HCEC 1CT (cell line): ENCODE measurements at places on chromosomes 1 and 21.

GRCh38 chr1:235105051-235106043 is 23.3 kb downstream of the TOMM20 start:
- DNase-seq: peak; percentile 45

- DNase-seq: peak; percentile 83
These were observed 55.3 kb downstream of the CDC7 start for GRCh38 chr1:91555821-91556531.

- DNase-seq: peak; percentile 48
These were observed 19.6 kb downstream of the FH start for GRCh38 chr1:241499910-241500309.

- peak; percentile 94 for DNase-seq
These were observed at the start of gene PANK4 for GRCh38 chr1:2525920-2526823. PANK4 (minus strand) TSS chr1:2526596; CDS start chr1:2526587, 9 bp downstream.

DNA sequence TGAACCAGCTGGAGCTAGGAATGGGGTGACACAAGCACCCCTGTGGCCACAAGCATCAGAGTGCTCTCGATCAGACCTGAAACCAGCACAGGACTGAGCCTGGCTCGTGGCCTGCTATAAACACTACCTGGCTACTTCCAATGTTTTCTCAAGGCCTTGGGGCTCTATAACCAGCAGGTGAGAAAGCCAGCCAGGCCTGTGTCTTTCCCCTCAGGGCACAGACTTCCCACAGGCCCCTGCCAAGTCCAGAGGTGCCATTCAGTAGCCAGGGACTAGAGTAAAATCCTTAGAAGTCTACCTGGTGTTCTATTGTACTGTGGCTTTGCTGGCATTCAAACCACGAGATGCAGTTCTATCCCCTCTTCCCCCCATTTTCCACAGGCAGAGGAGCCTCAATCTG is 22.6 kb downstream of the OR2G3 start:
- no peak for DNase-seq

- DNase-seq: no peak
These were observed at the start of gene TRIM58 for GRCh38 chr1:247857069-247857984. TRIM58 (plus strand) TSS chr1:247857187; CDS start chr1:247857247, 60 bp downstream.

DNA sequence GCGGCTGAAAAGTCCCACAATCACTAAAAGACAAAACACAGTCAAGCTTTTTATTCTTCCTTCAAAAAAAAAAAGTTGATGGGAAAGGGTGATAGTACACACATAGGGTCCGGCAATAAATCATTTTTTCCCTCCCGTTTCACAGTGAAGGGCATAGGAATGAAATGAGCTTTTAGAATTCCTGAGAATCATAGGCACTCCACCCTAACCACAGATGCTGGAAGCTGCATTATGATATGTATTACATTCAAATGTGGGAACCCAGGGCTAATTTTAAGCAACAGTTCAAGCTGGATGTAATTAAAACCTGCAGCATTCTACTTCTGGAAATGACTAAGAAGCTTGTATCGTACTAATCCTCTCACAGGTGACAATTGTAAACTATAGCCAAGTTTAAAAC is 75.7 kb upstream of the KCNJ15 start:
- DNase-seq: peak; percentile 48

DNA sequence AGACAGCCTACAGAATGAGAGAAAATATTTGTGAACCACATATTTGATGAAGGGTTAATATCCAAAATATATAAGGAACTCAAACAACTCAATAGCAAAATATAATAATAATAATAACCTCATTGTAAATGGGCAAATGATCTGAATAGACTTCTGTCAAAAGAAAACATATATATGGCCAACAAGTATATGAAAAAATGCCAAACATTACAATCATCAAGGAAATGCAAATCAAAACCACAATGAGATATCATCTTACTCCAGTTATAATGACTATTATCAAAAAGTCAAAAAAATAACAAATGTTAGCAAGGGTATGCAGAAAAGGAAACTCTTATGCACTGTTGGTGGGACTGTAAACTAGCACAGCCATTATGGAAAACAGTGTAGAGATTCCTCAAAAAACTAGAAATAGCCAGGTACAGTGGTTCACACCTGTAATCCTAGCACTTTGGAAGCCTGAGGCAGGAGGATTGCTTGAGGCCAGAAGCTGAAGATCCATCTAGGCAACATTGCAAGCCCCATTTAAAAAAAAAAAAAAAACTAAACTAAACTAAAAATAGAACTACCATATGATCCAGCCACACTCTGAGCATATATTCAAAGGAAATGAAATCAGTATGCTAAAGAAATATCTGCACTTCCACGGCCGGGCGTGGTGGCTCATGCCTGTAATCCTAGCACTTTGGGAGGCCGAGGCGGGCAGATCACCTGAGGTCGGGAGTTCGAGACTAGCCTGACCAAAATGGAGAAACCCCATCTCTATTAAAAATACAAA is 17.3 kb upstream of the TRIM67 start:
- no peak for DNase-seq

DNA sequence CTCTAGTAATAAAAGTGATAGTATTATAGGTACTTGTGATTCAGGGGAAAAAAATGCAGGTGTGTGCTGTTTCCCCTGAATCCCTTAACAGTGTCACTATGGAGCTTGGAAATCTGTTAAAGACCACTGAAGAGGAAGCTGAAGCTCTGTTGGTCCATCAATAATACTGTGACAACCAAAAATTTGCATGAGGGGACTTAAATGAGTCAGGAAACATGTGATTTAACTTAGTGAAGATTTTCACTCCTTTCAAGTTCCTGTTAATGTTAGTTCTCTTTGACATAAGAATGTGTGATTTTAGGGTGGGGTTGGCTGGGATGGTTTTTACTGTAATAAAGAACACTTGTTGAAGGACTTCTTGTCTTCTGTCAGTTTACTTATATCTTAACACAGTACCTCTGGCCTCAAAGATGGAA is 32.0 kb downstream of the VANGL2 start:
- DNase-seq: no peak

GRCh38 chr1:203440771-203441170 is 34.8 kb upstream of the PRELP start:
- peak; percentile 68 for DNase-seq

DNA sequence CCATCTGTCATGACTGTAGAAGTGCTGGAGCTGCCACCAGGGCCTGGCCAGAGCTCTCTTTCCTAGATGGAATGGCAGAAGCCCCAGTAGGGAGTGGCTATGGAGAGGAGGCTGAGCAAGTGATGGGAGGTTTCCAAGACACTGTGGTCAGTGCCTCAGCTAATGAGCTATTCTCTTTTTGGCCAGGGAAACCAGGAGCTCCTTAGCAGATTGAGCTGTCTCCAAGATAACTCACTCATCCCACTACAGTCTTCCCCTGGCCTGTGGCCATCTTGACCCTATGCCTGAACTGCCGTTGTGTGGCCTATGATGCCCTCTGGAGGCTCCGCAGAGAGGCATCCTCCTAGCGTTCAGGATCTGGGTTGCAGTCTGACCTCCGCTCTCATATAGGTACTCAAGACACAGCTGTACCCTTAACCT is 60.5 kb downstream of the ERI3 start:
- peak; percentile 58 for DNase-seq

GRCh38 chr1:84319662-84320061 is 18.2 kb downstream of the SAMD13 start:
- no peak for DNase-seq

GRCh38 chr1:59025898-59026426 is 242.1 kb upstream of the JUN start:
- DNase-seq: no peak

DNA sequence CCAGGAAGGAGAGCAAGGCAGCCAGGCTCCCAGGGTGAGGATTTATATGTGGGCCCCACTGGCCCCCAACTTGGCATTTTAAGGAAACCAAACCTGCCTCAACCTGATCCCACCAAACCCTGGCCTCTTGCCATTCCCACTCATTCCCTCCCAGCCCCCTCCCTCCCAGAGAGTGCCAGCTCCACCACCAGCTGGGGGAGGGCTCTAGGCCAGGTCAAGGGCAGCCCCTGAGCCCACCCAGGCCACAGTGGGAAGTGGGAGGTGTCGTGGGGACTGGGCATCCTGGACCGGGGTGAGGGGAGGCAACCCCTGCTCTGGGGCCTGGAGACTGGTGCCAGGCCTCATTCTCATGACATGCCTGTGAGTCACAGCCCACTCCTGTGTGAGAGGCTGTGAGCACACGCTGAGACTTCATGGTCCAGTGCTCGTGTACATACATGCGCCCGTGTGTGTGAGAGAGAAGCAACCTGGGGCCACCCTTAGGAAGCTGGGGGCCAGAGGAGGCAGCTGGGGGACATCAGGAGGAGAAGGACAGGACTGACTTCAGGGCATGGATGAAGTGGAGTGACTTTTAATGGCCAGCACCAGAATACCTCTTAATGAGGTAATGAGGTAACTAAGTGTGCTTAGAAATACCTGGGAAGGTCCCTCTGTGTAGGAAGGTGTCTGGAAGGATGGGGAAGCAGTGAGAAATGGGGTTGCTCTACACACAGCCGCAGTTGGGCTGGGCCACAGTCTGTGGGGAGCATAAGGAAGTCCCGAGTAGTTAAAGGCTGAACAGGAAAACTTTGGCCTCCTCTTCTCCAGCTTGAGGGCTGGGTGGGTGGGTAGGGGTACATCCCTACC is at the start of gene S100A2:
Gene S100A2 (minus strand): TSS at position 316 of the 846 bp plus-strand sequence. CDS start 1,967 bp downstream, outside the sequence.
- DNase-seq: peak; percentile 96

DNA sequence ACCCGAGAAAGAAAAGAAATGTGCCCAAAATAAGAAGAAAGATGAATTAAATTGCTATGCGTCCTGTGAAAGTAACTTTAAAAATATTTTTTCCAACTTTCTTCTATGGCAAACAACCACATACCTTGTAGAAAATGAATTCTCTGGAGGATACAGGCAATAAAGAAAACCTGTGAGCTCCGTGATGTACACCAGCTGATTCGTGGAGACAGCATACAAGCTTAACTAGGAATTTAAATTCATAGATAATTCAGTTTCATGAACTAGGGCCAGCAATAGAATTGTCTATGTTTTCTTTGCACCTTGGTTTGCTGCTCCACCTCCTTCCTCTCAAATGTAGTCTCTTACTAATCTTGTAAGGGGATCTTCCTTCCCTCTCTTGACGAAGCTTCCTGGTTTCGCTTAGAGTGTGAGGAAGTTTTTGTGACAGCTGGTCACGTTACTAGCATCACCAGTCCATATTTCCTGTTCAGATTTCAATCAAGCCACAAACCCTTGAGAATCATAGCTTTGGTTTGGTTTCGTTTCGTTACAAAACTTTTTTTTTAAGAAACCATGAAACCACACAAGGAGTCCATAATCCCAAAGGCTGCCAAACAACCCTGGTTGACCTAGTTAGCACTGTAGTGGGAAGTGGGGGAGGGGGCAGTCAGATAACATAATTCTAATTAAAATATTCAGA is 35.8 kb downstream of the GREM2 start:
- peak; percentile 78 for DNase-seq
